Heart left ventricle (tissue), 16 donors: ENCODE measurements at places on chromosomes 1 and 21. TPM values are rescaled to one million over a fixed set of nuclear protein-coding genes. Genes with fewer than 3 reads are reported as not detected.

- DNase-seq: no peak
- no peaks in the 10 kb centered on the region for H3K27me3 ChIP-seq
- no peak overlapping the region for H3K4me3 ChIP-seq
- no peaks in the 10 kb centered on the region for H3K36me3 ChIP-seq
These were observed 122.6 kb downstream of the NTNG1 start for GRCh38 chr1:107263291-107263915.

DNA sequence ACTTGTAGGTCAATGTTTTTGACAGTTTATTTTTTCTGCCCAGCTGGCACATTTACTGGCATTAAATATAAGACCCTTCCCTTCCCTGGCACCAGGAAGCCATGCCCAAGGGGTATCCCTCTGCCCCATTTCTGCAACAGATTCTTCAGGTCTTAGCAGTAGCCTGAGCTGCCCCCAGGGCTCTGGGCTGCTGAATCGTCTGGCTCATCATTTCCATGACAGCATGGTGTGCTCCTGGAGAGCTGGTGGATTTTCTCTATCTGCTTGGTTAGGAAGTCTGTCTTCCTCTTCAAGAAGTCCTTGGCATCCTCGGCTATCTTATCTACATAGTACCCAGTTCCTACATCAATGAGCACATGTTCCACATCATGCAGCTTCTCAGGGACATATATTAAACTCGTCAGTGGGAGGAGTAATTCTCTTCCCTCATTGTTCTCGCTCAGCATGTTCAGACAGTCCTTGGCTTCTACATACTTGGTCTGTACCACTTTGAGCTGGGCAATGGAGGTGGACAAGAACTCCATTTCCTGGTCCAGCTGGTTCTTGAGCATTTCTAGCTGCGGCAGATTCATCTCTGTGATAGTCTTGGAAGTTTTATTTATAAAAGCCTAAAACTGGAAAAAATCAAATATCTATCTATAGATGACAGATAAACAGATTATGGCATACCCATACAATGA is 23.5 kb downstream of the MIA3 start:
- no peak overlapping the region for H3K4me3 ChIP-seq
- DNase-seq: no peak
- no peaks in the 10 kb centered on the region for H3K27me3 ChIP-seq
- no peak overlapping the region for H3K27ac ChIP-seq

DNA sequence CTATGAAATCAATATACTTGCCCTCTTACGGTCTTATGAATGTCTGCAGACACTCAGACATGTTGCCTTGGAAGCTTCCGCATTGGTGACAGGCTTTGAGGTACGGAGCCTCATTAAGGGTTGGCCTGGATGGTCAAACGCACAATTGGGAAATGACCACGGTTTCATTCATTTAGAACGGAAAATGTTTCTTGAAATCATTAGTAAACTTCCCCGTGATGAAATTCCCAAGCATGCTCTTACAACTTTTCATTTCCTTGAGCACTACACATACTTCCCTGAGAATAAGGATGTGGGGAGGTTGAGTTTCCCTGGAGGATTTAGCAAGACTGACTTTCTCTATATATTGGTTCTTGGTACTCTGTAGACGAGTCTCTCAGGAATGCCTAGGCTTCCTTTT is 146.3 kb downstream of the HLX start:
- DNase-seq: no peak
- no peak overlapping the region for H3K27ac ChIP-seq
- H3K27me3 ChIP-seq: no peaks in the 10 kb centered on the region
- no peak overlapping the region for H3K4me3 ChIP-seq
- peaks cover 5% of the 10 kb centered on the region for H3K4me1 ChIP-seq

DNA sequence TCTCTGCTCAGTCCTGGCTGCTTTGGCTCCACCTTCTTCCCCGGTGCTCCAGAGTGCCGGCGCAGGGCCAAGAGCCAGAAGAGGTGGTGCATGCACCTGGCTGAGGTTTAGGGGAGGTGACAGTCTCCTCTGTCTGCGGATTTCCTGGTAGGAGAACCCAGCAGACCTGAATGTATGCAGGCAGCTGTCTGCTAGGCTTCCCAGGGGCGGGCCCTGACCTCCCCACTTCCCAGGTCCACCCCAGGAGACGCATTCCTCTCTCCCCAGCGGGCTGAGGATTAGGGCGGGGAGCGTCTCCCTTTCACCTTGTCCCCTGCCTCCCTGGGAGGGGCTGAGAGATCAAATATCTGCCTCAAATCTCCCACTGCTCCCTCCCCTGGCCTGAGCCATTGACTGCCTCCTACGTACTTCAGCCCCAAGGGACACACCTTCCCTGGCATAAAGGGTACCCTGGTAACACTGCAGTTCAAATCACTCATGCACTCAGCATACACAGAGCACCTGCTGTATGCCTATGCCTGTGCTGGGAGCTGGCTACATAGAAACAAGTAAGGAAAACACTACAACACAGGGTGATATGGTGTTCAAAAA is 27.5 kb downstream of the DMBX1 start:
- H3K4me3 ChIP-seq: no peak overlapping the region
- DNase-seq: no peak
- H3K36me3 ChIP-seq: no peaks in the 10 kb centered on the region
- H3K4me1 ChIP-seq: no peaks in the 10 kb centered on the region

The AK4 gene
- 181 TPM for total RNA-seq

The MMP23B gene
- total RNA-seq: 59.0 TPM

GRCh38 chr1:233386336-233386735 is 58.8 kb downstream of the MAP3K21 start:
- no peak for DNase-seq
- no peaks in the 10 kb centered on the region for H3K27me3 ChIP-seq
- no peak overlapping the region for H3K4me3 ChIP-seq

DNA sequence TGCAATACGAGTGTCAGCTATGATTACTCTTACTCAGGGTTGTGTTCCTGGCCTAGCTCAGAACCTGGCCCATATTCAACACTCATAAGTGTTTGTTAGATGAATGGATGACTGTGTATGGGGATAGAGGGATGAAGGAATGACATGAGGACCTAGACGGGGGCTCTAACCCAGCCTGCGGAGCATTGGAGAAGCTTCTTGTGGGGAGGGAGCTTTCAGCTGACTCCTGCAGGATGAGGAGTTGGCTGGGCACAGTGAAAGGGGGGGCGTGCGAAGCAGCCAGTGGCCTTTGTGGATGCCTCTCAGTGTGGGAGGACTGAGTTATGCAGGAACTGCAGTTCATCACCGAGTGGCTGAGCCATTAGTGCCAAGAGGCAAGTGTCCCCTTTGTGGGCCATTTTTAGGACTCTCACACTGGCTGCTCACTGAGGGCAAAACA is 1.2 kb upstream of the EXTL1 start:
- H3K4me1 ChIP-seq: peaks cover 21% of the 10 kb centered on the region
- peak; percentile 61 for DNase-seq
- H3K36me3 ChIP-seq: no peaks in the 10 kb centered on the region

- DNase-seq: no peak
- H3K4me1 ChIP-seq: peaks cover 11% of the 10 kb centered on the region
- peak overlapping the region; percentile 99 for H3K27ac ChIP-seq
- no peaks in the 10 kb centered on the region for H3K27me3 ChIP-seq
- H3K4me3 ChIP-seq: peak overlapping the region; percentile 90
These were observed 2.6 kb downstream of the LRRC41 start for GRCh38 chr1:46300673-46301405.

The SYDE2 gene
- 15.1 TPM for total RNA-seq
